Stimulated activated CD4-positive, alpha-beta T cell treated with anti-CD3 and anti-CD28 coated beads, TNF-alpha, amount 100 ng/mL, for 24 hours (primary cell): ENCODE measurements at places on chromosomes 12 and 14.

GRCh38 chr14:37051153-37051552 is 121.3 kb downstream of the SLC25A21 start:
- DNase-seq, result no peak

DNA sequence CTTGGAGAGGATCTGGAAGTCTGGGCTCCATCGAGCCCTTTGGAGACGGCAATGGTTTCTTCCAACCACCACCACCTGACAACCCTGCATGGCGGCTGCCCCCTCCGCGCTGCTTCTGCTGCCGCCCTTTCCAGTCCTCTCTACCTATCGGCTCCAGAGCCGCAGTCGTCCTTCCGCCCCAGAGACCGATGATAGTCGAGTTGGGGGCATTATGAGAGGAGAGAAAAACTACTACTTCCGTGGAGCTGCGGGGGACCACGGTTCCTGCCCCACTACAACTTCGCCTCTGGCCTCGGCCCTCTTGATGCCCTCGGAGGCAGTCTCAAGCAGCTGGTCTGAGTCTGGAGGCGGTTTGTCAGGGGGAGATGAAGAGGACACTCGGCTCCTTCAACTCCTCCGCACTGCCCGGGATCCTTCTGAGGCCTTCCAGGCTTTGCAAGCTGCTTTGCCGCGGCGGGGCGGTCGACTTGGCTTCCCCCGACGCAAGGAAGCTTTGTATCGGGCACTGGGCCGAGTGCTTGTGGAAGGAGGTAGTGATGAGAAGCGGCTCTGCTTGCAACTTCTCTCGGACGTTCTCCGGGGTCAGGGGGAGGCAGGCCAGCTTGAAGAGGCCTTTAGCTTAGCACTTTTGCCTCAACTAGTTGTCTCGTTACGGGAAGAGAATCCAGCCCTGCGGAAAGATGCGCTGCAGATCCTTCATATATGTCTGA is 499 bp downstream of the TOGARAM1 start:
- peak; percentile 26 for DNase-seq

DNA sequence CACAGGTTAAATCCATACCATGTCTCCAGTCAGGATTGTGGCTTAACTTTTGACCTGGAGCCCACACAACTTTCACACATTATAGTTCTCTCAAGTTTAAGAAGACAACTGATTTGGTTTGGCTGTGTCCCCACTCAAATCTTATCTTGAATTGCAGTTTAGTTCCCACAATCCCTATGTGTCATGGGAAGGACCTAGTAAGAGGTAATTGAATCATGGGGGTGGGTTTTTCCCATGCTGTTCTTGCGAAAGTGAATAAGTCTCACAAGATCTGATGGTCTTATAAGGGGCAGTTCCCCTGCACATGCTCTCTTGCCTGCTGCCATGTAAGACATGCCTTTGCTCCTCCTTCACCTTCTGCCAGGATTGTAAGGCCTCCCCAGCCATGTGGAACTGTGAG is 38.2 kb upstream of the PARP11 start:
- DNase-seq, result no peak

- no peak for DNase-seq
Measured at GRCh38 chr12:114384739-114385138, 21.2 kb downstream of the TBX5 start.

DNA sequence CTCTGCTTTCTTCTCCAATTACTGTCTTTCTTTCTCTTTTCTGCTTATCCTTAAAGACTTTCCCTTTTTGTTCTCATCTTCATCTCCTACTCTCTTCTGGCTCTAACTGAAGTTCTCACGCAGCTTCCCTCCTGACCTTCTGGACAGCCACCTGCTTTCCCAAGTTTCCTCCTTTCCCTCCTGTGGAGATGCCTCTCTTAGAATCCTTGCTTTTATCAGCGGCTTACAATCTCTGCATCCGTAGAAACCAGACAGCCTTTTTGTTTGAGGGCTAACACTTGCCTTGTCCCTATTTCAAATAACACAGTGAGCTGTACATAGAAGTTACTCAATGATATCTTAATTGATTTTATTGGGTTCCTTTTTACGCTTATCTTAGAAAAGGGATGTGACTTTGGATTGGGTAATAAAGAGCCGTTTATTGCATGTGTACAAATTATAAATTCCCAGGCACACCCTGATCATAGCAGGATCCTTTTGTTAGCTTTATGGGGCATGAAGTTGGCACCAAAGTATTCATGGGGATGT is 2.1 kb upstream of the LGALS3 start:
- no peak for DNase-seq

GRCh38 chr14:77543240-77543551 is 44.6 kb upstream of the ISM2 start:
- no peak for DNase-seq
